Left kidney (tissue), 8 donors: ENCODE measurements at places on chromosomes 16 and 17. TPM values are rescaled to one million over a fixed set of nuclear protein-coding genes. Genes with fewer than 3 reads are reported as not detected.

AGRP gene
- 0.18 TPM for polyA plus RNA-seq

GRCh38 chr17:71902894-71903506, 217.8 kb upstream of the SOX9 start:
- DNase-seq: no peak

TIGD7 gene
- 13.3 TPM for polyA plus RNA-seq

GRCh38 chr17:6555331-6556120, 829 bp downstream of the PITPNM3 start:
- DNase-seq: no peak

DNA sequence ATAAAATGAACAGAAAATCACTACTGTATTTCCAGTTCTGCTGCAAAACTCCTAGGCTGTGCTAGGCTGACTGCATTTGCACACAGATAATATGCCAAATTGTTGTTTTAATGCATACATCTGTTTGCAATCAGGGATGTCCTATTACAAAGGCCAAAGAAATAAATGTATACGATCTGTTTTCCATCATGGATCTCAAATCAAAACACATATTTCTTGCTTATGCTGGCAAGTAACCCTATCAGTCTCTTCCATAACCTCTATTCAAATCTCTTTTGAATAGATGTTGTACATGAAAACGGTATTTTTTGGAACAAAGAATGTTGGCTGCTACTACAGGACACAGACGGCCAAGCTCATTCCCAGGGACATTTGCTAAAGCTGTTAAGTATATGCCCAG, 56.6 kb downstream of the DUSP14 start:
- DNase-seq: no peak

DNA sequence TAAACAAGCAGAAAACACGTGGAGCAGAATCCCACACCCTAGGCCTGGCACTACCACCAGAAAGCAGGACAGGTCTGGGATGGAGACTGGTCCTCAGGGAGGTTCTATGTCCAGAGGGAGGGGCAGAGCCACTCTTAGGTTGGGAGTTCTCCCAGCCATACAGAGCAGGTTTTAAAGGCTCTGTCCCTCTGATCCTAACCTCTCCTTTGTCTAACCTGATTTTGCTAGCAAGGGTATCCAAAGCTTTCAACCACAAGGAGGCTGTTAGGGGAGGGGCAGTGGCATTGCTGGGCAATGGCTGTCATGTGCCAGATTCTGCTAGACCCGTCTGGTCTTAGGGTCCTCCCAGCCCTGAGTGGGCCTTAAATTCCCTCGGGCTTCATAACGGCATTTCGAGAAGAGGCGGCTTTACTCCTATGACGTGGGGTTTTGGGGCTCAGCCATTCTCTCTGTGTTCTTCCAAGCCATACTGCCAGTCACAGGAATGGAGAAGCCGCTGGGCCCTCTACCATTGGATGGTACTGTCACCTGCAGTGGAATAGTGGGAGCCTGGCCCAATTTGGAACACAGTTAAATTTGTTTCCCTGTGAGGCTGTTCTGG, 5.7 kb downstream of the TPPP3 start:
- no peak for DNase-seq

GALR2 gene
- 0.17 TPM for polyA plus RNA-seq

GRCh38 chr17:50919321-50920040, 53.3 kb upstream of the TOB1 start:
- DNase-seq: peak; percentile 91

GRCh38 chr17:81551458-81552243, 502 bp downstream of the FAAP100 start:
- no peak for DNase-seq

DNA sequence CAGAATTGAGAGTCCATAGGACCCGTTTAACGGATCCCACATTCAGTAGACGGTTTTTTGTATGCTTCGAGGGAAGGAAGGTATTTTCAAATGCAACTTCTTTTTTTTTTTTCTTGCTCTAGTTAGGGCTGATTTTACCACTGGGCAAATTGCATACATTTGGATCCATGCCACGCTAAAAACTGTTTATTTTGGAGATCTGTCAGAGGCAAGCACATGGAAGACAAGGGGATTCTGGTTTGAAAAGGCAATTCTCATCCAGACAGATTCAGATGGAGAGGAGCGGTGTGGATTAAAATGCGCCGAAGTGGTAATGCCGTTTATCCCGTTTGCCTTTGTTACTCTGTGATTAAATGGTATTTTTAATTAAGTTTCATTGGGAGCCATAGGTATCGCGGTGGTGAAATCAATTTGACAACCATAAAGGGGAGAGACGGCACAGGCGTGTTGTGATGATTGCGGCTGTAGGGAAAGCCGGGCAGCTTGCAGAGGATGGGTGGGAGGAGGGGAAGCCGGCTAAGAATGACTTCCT, 170.4 kb downstream of the IRX3 start:
- DNase-seq: no peak

DNA sequence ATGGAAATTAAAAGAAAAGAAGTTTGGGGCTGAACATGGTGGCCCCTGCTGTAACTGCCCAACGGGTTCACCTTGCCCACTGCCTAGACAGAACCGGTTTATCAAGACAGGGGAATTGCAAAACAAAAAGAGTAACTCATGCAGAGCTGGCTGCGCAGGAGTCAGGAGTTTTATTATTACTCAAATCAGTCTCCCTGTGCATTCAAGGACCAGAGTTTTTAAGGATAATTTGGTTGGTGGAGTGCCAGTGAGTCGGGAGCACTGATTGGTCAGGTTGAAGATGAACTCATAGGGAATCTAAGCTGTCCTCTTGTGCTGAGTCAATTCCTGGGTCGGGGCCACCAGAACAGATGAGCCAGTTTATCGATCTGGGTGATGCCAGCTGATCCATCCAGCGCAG, 4.4 kb upstream of the SCPEP1 start:
- DNase-seq: no peak

- no peak for DNase-seq
Observed at GRCh38 chr17:28777178-28777577, 33.4 kb downstream of the TRAF4 start.

GRCh38 chr16:68319185-68319908, 8.5 kb downstream of the PRMT7 start:
- no peak for DNase-seq

DNA sequence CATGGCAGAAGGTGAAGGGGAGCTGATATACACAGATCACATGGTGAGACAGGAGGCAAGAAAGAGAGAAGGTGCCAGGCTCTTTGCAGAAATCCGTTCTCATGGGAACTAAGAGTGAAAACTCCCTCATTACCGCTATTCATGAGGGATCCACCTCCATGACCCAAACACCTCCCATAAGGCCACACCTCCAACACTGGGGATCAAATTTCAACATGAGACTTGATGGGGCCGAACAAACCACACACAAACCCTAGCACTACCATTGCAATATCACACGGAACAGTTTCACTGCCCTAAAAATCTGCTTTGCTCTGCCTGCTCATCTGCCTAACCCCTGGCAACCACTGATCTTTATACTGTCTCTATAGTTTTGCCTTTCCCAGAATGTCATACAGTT, 34.8 kb downstream of the C17orf67 start:
- peak; percentile 44 for DNase-seq

- DNase-seq: peak; percentile 79
Observed at GRCh38 chr17:46044286-46044928, 45.4 kb downstream of the STH start.

DNA sequence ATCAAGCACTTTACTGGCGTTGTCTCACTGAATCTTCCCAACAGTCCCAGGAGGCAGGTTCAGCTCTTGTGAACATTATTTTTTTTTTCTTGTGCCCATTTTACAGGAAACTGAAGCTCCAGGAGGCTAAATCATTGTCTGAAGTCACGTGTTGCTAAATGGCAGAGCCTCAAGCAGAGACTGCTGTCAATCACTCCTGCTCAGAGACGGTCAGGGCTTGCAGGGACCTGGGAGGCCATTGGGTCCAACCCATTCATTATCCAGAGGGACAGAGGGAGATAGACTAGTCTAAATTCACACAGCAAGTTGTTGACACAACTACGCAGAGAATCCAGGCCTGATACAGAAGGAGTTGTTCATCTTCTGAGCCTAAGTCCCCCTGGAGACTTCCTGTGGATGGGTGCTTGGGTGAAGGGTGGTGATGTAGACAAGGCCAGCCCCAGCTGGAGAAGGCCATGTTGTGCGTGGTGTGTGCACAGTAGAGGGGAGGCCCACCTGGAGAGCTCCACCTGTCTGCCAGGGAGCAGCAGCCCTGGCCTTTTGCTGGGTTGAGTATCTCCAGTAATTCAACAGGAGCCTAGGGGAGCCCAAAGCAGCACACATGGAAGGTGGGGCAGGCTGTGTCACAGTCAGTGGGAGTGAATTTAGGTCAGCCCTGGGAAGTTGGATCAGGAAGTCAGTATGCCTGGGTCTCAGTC, 24.3 kb upstream of the C1QL1 start:
- no peak for DNase-seq

DNA sequence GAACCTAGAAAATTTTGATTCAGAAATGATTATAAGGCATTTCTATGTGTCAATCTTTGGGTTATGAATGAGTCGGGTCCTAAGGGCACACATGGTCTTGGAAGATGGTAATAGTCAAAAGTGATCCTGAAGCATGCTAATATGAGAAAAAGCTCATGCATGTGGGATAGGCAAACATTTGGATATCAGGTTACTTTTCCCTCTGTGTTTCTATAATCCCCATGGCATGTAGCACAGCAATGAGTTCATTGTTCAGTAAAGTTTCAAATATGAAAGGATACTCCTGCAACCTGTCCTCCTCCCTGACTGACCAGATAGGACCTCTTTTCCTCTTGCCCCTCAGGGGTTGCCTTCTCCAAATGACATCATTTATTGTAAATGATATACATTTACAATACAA, 249.9 kb upstream of the MON1B start:
- DNase-seq: no peak

DNA sequence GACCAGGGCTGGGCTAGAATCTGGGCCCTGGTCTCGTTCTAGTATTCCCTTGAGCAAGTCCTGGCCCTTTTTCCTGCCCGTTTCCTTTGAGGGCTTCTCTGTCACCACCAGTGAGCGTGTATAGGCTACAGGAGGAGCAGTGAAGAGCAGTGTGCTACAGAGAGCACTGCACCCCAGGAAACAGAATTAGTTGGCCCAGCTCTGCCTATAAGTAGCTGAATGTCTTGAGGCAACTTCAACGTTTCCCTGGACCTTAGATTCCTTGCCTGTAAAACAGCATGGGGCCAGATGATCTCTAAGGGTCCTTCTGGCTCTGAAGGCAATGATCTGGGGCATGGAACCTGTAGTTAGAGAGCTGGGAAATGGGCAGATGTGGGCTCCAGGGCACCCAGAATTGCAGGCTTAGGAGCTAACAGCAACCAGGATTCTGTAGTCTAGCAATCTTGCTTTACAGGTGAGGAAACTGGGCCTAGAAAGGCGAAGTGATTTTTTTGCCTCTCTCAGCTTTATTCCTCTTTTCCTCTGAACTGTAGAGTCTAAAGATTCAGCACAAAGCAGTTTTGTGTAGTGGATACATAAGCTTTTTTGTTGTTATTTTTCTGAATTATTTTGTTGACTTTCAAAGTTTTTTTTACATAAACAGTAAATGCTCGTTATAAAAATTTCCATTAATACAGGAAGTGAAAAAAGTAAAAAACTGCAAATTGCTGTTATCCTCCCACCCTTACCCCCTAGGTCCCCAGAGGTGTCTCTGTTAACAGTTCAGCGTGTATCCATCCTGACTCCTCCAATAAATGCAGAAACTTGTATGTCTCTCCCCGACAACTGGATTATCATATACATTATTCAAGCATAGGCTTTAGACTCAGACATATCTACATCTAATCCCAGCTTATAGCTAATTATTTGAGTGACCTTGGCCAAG, 1.7 kb upstream of the MYL4 start:
- no peak for DNase-seq

DNA sequence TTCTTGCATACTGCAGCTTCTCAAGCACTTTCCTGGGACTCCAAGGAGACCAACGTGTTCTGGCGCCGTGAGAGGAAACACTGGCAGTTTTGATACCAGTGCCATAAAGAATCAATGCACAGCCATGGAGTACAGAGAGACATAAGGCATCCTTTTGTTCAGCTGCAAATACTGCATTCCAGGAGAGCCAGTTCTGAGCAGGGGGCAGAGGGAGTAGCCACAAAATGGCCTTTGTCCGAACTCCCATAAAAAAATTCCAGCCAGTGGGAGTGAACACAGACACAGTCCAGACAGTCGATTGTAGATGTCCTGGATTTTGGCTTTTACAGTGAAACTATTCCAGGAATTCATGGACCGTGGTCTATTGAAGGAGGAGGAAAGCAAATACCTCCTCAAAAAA, 36.2 kb upstream of the TEKT3 start:
- DNase-seq: peak; percentile 70
